ENCODE measurements at places on chromosomes 3 and 15.

DNA sequence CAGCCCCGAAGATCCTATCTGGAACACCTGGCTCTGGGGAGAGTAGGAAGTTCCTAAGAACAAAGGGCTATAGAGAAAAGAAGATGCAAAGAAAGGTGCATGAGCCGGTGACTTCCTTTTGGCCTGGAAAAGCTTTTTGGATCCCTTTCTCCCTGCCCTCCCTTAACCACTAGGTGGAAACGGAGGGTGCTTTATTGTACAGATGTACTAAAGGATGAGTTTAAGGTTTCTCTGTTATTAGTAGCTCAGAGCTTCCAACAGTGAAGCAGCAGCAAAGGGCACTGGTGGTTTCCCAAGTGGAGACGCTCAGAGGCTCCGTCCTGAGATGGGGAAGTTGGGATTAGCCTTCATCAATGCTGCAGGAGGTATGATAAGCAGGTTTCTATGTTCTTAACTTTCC, 5.9 kb upstream of the ADGRG7 start:
- no peak for DNase-seq

DNA sequence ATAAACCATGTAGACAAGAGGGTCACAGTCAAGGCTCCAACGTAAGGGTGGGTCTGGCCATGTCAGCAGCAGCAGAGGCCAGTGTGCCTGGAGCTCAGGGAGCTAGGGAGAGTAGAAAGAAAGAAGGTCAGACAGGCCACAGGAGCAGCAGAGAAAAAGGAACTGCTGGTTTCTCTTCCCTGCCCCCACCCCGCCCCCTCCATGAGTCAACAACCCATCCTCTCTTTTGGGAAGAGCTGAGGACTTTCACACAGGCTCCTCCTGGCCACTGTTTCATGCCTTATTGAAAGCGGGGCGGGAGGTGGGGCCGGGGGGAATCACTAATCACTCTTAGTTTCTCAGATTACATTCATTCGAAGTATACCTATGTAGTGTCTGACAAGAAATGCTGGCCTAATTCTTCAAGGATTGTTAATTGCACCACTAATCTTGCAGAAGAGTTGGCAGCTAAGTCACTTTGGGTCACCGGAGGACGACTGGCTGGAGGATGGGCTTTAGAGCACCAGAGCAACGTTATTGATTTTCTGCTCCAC, 9.1 kb upstream of the SCG3 start:
- DNase-seq, result no peak

DNA sequence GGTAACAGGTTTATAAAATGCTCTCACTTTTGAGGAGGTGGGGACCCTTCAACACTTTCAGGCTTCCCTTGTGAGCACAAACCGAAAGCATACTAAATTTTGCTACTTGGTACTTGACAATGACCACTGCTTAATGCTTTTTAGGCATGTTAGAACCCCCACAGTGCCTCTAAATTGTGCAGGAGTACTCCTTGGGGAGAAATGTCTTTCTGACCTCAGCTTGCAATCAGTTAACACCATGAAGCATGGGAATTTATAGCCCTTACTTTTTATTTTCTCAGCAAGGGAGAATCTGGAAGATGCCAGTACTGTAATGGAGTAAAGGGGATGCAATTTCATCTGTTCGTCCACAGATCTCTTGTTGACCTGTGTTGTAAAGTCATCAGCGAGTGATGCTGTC, 308.9 kb upstream of the TBC1D5 start:
- DNase-seq, result no peak

GRCh38 chr3:194951931-194952582, 266.4 kb downstream of the FAM43A start:
- peak; percentile 58 for DNase-seq

DNA sequence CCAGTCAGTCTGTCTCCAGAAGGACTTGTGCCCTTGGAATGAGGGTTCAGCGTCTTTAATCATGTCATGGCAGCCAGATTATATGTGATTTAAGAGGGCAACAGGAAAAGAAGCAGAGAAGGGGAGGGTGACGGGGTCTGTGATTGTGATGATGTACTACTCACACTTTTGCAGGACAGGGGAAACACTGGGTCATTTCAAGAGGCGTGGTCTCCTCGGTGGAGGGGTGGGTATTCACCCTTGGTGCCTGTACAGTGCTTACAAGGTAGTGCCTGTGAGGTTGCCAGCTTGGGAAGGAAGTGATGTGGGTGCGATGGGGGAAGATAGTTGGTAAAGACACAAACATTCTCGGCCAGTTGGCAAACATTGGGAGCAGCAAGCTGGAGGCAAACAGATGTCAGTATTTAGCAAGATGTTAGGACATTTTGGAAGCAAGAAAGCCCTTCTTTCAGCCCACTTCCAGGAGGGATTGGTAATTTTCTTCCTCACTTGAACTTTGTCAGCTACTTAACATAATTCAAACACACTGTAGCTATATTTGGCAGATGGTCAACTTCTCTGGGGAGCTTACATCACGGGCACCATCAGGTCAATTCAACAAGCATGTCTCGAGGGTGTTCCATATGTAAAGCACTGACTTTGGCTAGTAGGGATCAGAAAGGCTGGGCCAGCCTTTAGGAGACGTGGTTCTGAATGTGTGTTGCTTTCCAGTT, 71.4 kb upstream of the ROPN1 start:
- no peak for DNase-seq

DNA sequence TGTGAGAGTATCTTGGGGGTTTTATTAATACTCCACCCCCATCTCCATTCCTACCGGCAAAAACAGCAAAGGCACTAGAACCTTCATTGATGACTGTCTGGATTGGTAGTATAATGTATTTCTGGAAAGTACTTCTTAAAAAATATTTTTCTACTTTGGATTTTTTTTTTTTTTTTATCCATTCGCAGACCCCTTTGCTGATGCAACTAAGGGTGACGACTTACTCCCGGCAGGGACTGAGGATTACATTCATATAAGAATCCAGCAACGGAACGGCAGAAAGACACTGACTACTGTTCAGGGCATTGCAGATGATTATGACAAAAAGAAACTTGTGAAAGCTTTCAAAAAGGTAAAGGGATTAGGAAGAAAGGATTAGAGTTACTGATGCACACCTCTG, 1.2 kb downstream of the EIF1B start:
- DNase-seq, result no peak

- no peak for DNase-seq
Measured at GRCh38 chr3:179868715-179869114, 168.0 kb downstream of the PEX5L start.

DNA sequence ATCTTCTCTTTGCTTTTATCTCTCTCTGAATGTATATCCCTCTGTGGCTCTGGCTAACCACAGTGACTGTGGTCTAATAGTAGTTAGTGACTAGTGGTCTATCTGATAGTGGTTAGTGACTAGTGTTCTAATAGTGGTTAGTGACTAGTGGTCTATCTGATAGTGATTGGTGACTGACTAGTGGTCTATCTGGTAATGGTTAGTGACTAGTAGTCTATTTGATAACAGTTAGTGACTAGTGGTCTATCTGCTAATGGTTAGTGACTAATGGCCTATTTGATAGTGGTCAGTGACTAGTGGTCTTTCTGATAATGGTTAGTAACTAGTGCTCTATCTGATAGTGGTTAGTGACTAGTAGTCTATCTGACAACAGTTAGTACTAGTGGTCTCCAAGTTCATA, 110.5 kb downstream of the MDFIC2 start:
- no peak for DNase-seq

DNA sequence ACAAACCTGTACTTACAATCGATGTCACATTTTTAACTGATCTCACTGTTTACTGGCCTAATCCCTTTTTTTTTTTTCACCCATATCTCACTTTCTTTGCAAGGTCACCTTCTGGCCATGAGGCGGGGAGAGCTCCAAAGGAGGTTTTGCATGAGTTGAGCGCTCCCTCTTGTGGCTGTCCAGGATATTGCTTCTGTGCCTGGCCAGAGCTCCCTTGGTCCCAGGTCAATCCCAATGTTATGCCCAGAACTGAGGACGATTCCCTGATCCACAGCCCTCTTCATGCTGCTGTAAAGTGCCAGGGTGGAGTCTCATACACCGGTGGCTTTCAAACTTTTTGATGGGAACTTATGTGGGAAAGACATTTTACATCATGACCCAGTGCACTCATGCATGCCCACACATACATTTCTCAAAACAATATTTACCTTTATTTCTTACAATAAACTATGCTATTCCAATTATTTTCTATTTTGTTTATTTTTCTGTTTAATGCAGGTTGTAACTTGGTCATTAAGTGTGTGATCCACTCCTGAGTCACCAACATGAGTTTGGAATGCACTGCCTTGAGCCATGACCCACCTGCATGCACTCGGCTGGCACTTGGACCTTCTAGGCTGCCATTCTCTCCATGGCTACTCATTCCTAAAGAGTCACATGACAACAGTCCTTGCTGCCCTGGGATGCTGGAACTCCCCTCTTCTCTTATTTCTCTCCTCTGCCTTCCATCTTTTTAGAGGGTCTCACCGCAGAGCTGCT, 9.6 kb upstream of the SST start:
- DNase-seq, result peak; percentile 72

DNA sequence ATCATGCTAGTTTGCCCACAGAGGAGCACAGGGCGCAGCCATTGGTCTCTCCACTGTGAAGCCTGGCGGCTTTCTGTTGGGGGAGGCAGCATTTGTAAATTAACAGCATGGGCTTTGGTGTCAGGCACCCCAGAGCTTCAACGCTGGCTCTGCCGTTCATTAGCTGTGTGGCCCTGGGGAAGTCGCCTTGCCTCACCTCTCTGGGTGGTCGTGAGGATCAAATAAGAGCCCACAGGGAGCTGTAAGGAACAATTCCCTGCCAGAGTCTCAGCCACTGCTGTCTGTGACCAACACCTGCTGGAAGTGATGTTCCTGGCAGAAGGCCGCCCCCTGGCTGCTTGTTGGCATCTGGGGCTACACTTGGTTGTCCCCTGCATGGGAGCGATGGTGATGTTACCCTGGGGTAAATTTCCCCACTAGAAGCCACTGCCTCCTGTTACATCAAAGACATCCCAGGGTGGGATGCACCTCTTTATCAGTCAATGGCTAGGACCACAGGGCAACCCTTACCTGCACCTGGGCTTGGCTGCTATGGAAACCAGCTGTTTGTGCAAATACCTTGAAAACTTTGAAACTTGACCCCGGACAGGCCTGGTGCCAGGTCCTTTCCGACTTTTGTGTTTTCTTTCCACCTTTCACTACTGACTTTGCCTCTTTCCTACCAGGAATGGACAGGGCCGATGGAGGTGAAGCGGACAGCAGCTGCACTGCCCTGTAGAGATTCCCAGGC, 36.9 kb downstream of the DNASE1L3 start:
- DNase-seq, result no peak

GRCh38 chr15:59587085-59587826, 24.3 kb upstream of the GCNT3 start:
- DNase-seq, result no peak

- no peak for DNase-seq
Measured at GRCh38 chr3:110758208-110758607, 313.4 kb upstream of the NECTIN3 start.

GRCh38 chr3:78985981-78986380, 781.8 kb downstream of the ROBO1 start:
- DNase-seq, result no peak

DNA sequence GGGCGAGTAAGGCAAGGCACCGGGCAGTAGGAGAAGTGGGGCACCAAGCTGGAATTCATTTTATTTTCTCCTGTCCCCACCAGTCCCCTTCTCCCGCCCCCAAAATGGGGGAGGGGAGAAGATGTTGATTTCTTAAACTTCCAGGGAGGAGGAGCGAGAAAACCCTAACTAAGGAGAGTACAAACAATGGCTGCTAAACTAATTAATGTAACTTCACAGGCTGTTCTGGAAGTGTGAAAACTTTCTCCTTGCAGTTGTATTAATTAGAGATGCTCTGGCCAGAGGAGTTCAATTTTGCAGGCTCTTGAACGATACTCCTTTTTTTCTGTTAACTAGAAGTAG, 11.5 kb downstream of the ZIC4 start:
- no peak for DNase-seq

DNA sequence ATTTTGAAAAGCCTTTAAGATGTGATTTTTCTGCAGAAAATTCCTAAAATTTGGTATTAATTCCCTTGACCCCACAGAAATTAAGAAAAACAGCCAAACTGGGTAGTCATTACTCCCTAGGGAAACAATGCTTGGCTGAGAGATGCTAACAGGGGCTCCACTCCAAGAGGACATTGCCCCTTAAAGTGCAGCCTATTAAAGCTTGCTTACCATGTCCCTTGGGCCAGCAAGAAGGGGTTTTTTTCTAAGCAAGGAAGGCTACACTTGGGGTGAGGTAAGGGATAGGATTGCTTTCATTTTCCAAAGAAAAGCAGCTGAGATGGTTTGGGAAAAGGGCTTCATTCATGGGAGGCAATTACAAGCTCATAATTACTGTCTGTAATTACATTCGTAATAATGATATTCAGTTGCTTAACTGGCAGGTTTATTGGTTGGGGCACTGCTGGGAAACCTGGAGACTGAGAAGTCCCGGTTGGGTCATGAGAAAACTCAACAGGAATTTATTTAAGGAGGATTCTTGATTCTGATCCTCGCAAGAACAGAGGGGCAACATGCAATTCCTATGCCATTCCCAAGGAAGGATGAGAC, 247.5 kb downstream of the NR1D2 start:
- DNase-seq, result no peak

DNA sequence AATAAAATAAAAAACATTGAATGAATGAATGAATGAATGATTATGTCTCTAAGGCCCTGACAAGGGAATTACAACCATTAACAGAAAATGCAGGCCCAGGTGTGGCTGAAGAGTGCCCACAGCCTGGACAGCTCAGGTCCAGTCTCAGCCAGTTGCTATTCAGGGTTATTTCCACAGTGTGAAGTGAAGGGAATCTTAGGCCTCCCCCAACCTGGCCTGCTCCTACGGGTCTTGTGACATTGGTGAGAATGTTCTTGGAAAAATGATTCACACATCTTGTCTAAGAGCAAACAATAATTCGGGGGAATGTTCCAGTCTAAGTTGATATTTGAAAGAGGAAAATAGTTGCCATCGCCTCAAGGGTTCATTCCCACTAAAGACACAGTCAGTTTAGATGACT, 37.0 kb downstream of the MINDY4B start:
- DNase-seq, result no peak

DNA sequence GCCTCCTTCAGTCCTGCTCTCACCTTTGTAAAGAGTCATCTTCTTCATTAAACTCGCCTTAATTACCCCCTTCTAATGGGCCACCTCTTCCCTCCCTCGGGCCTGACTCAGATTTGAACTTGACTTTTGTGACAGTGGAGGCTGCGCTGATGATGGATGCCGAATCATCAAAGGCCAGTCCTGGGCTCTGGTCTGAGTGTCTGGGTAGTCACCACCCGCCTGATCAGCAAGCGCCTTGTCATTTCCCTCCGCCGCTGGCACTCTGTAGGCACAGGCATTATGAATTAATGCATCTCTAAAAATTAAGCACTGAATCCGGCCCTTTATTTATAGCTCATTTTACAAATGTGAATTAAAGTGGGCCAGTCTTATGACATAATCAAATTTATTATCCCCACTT, 116.7 kb upstream of the PROK2 start:
- no peak for DNase-seq

DNA sequence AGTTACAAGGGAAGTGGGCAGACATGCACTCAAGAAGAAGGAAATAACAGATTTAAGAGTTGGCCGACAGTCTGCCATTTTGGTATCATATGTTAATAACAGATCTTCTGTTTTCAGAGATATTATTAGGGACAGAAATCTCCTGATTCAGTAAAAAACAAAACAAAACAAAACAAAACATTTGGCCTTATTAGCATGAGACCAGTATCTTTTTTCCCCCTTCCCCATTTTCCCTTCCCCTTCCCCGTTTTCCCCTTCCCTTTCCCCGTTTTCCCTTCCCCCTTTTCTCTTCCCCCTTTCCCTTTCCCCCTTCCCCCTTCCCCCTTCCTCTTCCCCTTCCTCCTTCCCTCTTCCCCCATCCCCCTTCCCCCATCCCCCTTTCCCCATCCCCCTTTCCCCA, 39.4 kb downstream of the BBS4 start:
- no peak for DNase-seq

All from right hindlimb (tissue), 1 donor.